CD8-positive, alpha-beta memory T cell (primary cell): ENCODE measurements at places on chromosomes 4 and X. TPM values are rescaled to one million over a fixed set of nuclear protein-coding genes. Genes with fewer than 3 reads are reported as not detected.

Gene FRMD7
- not detected for total RNA-seq

Gene NXF2B
- not detected for total RNA-seq

Gene ETDA
- total RNA-seq, result not detected

Gene LPAR4
- not detected for total RNA-seq

Gene UCP1
- not detected for total RNA-seq

Gene TMPRSS11D
- not detected for total RNA-seq

Gene KLHL13
- 0.11 TPM for total RNA-seq

Gene GJB1
- total RNA-seq, result not detected

Gene MTTP
- total RNA-seq, result not detected

Gene CSAG1
- not detected for total RNA-seq

Gene MMRN1
- total RNA-seq, result not detected

Gene C4orf50
- total RNA-seq, result 0.37 TPM

Gene PGM2
- total RNA-seq, result 65.9 TPM

Gene PPEF2
- 0.11 TPM for total RNA-seq

Gene DUSP21
- total RNA-seq, result not detected

Gene GATA1
- total RNA-seq, result not detected

Gene HTN3
- total RNA-seq, result not detected

Gene NDNF
- total RNA-seq, result 0.18 TPM

Gene CRMP1
- not detected for total RNA-seq

Gene PCSK1N
- total RNA-seq, result 2.3 TPM

Gene AKAP14
- not detected for total RNA-seq

Gene NDUFC1
- 50.2 TPM for total RNA-seq

Gene LIMCH1
- not detected for total RNA-seq
